CD8-positive, alpha-beta memory T cell (primary cell): ENCODE measurements at places on chromosomes 4 and X. TPM values are rescaled to one million over a fixed set of nuclear protein-coding genes. Genes with fewer than 3 reads are reported as not detected.

DNA sequence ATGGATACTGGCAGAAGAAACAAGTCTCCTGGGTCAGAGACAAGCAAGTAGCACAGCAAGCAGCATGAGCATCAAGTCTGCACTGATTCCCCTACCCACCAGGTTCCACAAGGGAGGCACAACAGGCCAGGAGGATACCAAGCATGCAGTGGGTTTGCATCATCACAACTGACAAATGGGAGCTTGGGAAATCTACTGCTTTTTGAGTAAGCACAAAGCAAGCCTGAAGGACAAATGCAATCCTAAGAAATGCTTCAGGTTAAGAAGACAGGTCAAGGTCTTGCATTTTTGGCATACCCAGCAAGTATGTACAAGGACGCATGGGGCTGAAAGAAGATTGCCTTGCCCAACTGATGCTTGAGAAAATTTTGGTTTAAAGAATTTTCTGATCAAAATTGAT is 279.6 kb downstream of the PDGFC start:
- no peak for DNase-seq

DNA sequence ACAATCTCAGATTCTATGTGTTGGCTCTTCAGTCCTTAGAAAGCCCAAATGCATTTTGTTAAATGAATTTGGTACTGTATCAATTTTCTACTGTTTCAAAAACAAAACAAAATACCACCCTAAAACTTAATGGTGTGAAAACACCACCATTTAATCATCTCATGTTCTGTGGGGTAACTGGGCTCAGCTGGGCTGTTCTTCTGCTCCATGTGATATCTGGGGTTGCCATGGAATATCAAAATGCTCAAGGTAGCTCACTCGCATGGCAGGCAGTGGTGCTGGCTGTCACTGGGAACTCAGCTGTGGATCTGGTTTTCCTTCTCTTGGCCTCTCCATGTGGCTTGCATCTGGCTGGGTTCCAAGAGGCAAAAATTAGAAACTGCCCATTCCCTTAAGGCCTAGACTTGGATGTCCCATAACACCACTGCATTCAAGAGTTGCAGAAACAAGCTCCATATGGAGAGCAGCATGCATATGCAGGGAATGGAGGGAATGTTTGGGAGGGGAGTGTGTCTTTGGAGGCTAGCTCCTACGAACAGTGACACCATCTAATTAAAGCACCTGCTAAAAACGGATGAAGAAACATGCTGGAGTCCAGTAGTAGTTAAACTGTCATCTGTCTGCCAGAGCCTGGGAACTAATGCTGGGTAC is 279.2 kb downstream of the STK32B start:
- DNase-seq, result no peak

Gene C4orf54
- not detected for total RNA-seq

Gene GATA1
- total RNA-seq, result not detected

DNA sequence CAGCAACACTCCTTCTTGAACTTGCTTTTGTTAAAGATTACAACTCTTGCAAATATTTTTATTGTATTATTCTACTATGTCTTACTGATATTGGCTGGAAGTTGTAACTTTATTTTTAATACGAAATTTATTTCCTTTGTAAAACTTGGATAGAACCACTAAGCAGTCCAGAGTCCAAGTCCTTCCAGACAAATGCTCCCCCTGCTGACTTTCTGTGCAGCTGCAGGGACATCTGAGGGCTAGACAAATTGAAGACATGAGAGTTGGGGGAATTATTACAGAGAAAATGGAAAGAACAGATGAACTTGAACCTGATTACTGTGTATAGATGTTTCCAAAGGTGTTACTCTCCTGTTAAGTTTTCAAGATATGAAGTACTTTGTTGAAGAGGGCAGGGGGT is 238.8 kb downstream of the GRIA3 start:
- no peak for DNase-seq

DNA sequence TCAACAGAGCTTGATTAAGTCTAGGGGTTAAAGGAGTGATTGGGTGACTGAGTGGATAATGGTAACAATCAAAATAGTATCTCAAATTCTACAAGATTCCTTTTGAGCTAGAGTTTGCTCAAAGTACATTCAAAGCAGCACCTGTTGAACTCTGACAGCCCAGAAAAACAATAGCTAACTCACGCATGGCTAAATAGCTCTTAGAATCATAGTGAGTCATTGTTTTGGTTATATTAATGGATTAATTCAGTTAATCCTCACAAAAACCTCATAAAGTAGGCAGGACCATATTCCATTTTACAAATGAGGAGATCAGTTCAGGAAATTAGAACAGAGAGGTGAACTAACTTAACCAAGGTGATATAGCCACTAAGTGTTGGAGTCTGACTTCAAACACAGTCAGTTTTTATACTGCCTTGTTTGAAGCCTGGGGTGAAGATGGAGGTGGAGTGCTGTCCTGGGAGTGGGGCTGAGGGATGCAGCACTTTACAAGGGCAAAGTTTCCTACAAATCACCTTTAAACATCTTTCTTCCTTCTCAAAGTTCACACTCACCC is 35.9 kb upstream of the PPM1K start:
- DNase-seq, result no peak
